ENCODE measurements at places on chromosomes 6 and 20.

- DNase-seq: no peak
Observed at GRCh38 chr6:170286246-170286933, 4.5 kb downstream of the DLL1 start.

GRCh38 chr6:45483501-45483900, 105.8 kb upstream of the SUPT3H start:
- DNase-seq: no peak

DNA sequence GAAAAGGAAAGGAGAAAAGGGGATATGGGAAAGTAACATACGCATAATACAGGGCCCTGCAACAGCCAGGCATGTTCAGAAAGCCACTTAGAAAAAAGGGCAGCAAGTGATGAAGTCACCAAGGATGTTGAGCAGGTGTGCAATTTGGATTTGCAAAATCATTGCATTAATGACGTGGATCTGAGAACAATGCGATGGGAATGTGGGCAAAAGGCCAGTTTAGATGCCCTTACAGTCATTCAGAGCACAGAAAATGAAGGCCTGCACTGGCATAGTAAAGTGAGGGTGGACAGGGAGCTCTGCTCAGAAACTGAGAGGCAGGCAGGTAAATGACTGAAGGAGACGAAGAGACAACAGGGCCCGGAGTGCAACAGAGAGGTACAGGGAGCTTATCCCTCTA, 123.7 kb upstream of the NHSL1 start:
- DNase-seq: no peak

- no peak for DNase-seq
Observed at GRCh38 chr6:4224067-4224978, 88.9 kb upstream of the ECI2 start.

DNA sequence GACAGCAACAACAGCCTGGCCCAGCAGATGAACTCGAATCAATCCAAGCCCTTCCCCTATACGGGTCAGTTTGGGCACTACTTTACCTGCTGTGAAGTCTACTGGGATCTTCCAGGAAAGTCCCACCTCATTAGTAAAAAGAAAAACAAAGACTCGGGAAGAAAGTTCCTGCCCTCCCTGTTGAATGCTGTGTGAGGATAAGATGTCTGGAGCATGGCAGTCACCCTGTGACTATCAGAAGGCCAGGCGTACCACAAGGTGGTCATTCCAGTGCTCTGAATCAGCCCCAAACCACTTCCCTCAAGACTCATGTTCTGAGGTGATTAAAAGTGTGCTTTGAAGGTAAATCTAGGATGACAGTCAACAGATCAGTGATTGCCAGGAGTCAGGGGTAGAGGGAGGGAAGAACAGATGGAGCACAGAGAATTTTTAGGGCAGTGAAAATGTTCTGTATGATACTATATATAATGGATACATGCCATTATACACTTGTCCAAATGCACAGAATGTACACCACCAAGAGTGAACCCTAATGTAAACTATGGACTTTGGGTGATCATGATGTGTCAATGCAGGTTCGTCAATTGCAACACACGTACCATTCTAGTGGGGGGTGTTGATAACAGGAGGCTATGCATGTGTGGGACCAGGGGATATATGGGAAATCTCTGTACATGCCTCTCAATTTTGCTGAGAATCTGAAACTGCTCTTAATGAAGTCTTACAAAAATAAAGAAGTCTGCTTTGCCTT, 14.7 kb downstream of the FKBP1A start:
- DNase-seq: no peak

GRCh38 chr6:18445228-18445627, 58.1 kb downstream of the RNF144B start:
- no peak for DNase-seq
